ENCODE measurements at places on chromosomes 3 and 15. TPM values are rescaled to one million over a fixed set of nuclear protein-coding genes. Genes with fewer than 3 reads are reported as not detected.
A peak's percentile ranks its signal among the peaks of the same experiment; 100 is the strongest.

DNA sequence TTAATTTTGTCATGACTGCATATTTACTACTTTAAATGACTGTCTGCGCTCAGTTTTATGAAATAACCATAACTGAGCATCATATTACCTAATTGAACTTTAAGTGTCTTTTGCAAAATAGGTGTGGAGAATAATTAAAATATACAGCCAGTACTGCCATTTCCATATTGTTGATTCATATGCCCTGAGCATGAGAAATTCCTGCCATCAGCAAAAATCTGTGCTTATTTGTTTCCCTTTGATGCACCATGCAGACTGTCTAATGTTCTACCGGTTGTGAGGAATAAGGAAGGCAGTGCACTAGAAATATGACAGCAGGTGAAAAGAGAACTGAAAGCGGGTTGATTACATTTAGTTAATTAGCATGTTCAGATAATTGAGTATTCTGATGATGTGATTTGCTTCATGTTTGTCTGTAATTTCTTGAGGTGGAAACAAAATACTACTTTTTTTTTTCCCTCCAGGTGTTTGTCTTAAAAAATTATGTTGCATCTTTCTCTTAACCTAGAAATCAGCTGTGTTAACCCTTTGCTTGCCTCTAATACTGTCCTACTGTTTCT lies 229.4 kb upstream of the AZI2 start:
- no peak overlapping the region for H3K27ac ChIP-seq
- H3K27me3 ChIP-seq: peaks cover 14% of the 10 kb centered on the region
- H3K36me3 ChIP-seq: no peaks in the 10 kb centered on the region
- no peaks in the 10 kb centered on the region for H3K4me1 ChIP-seq
- no peak for DNase-seq

DNA sequence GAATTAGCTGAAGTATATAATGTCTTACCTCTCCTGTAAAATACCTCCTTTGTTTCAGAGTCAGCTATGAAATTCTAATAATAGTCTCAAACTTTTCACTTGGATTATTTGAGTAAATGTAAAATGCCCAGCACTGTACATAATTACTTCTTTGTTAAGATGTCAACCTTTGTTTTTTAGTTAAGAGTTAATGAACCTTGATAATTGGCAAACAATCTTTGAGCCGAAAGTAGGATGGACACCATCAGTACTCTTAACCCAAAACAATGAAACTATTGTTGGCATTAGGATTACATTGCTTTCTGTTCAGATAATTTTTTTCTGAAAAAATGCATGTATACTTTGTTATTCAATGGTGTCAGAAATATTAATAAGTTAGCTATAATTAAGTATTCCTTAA lies 3.0 kb upstream of the NECTIN3 start:
- peaks cover 26% of the 10 kb centered on the region for H3K4me1 ChIP-seq
- H3K4me3 ChIP-seq: no peak overlapping the region
- peaks cover 2% of the 10 kb centered on the region for H3K27me3 ChIP-seq
- DNase-seq: no peak

DNA sequence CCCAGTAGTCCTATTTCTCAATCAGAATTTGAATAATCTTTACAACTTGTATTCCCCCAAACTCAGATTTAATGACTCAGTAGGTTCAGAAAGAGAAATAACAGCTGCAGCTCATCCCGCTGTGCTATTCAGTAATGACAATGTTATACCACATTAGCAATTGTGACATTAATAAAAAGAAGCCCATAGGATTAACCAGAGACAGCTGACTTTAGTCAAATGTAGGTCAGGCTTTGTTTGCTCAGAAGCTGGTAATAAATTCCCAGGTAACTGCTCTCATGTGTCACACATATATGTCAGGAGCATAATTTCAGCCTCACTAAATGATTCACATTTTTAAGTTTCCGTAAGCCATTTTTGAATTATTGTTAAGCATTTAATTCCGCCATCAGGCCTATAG lies 222.0 kb upstream of the UBE2E2 start:
- no peak overlapping the region for H3K4me3 ChIP-seq
- no peaks in the 10 kb centered on the region for H3K36me3 ChIP-seq
- DNase-seq: no peak
- no peaks in the 10 kb centered on the region for H3K27me3 ChIP-seq
- H3K4me1 ChIP-seq: no peaks in the 10 kb centered on the region

DNA sequence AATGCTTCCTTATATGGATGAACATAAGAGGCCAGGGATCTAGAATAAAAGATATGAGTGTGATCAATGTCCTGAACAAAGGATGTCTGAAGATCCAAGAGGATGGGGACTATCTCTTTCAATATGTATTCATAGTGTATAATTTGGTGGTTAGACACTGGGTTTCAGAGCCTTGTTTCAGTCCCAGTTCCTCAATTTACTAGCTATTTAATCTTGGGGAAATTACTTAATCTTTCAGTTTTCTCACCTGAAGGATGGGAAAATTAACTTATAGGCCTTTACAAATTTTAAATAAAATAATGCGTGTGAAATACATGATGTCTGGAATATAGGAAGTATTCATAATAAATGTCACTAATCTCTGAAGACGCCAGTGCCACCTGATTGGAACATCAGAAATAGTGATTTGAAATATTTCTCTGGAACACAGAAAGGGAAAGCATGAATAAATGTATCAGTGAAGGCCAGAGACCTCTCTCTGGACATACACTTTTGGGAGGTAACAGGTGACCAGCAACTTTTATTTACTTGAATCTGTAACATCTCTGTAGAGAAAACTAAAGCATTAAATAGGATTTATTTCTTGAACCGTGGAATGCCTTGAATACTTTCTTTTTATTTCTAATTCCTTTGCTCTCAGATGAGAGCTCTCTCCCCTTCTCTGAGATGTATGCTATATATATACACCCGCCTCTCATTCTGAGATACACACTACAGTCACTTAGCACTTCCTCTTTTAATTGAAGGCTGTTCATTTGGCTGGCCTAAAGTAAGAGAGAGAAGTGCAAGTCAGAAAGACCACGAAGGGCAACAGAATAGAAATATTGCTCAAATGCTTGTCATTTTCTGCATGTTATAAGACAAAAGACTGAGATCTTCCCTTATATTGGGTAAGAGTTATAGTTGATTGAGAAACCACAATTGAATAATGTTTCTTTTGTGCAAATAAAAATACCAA lies 407.1 kb downstream of the LSAMP start:
- no peak for DNase-seq
- H3K4me1 ChIP-seq: no peaks in the 10 kb centered on the region
- H3K27me3 ChIP-seq: no peaks in the 10 kb centered on the region
- no peaks in the 10 kb centered on the region for H3K36me3 ChIP-seq
- H3K4me3 ChIP-seq: no peak overlapping the region

- H3K36me3 ChIP-seq: no peaks in the 10 kb centered on the region
- H3K27me3 ChIP-seq: no peaks in the 10 kb centered on the region
- no peak for DNase-seq
- H3K27ac ChIP-seq: no peak overlapping the region
- H3K4me1 ChIP-seq: no peaks in the 10 kb centered on the region
These were observed 19.5 kb upstream of the COMMD2 start for GRCh38 chr3:149771652-149772271.

DNA sequence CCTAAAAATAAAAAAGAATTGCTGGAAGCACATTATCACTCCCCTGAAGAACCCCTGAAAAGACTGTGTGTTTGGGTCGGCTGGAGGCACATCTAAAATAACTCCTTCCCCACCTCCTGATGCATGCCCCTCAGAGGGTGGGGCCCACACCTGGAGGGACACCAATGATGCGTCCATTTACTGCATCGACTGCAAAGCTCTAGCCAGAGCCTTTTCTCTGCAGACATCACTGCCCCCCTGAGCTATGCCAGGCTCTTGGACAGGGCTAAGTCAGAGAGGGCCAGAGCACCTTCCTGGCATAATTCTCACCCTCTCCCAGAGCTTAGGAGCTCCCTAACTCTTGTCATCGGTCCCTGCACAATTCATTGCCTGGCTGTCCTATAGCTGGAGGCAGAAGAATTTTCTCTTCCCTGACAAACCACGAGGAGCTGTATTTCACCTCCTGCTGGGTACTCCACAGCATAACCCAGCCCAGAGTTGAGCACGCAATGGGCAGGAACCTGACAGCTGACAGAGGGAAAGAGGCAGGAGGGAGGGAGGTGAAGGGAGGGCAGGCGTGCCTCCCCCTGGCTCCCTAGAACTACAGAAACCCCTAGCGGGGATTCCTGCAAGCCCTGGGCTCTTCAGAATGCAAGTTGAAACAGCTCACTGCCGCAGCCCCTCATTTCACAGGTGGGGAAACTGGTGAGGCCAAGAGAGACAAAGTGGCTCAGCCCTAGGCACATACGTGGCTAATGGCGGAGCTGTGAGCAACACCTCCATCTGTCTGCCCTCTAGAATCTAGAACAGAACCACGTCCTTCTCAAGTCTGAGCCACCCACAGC lies 46.6 kb downstream of the XXYLT1 start:
- peak overlapping the region; percentile 69 for H3K27ac ChIP-seq
- peaks cover 51% of the 10 kb centered on the region for H3K4me1 ChIP-seq
- H3K36me3 ChIP-seq: no peaks in the 10 kb centered on the region

GRCh38 chr15:43505738-43506137 lies 11.7 kb upstream of the MAP1A start:
- H3K4me1 ChIP-seq: peaks cover 10% of the 10 kb centered on the region
- no peak overlapping the region for H3K27ac ChIP-seq
- no peak overlapping the region for H3K4me3 ChIP-seq

GRCh38 chr3:65945480-65945879 lies 93.2 kb downstream of the MAGI1 start:
- H3K27me3 ChIP-seq: no peaks in the 10 kb centered on the region
- DNase-seq: no peak
- peak overlapping the region; percentile 57 for H3K27ac ChIP-seq

Gene BUB1B
- 11.6 TPM for total RNA-seq

Gene EFCAB12
- total RNA-seq: 2.1 TPM

Gene KLHL40
- total RNA-seq: not detected

Gene SOX2
- 0.10 TPM for total RNA-seq

Gene PLCH1
- total RNA-seq: 0.21 TPM

All from spleen (tissue), 13 donors.